Activated CD4-positive, alpha-beta T cell treated with anti-CD3 and anti-CD28 coated beads, Interleukin-2, amount 10 ng/mL, durations not matched to agents 7 days and 5 days (primary cell): ENCODE measurements at places on chromosomes 16 and 17. TPM values are rescaled to one million over a fixed set of nuclear protein-coding genes. Genes with fewer than 3 reads are reported as not detected.

GRCh38 chr17:31787857-31788570, 71.0 kb downstream of the COPRS start:
- DNase-seq, result no peak

DNA sequence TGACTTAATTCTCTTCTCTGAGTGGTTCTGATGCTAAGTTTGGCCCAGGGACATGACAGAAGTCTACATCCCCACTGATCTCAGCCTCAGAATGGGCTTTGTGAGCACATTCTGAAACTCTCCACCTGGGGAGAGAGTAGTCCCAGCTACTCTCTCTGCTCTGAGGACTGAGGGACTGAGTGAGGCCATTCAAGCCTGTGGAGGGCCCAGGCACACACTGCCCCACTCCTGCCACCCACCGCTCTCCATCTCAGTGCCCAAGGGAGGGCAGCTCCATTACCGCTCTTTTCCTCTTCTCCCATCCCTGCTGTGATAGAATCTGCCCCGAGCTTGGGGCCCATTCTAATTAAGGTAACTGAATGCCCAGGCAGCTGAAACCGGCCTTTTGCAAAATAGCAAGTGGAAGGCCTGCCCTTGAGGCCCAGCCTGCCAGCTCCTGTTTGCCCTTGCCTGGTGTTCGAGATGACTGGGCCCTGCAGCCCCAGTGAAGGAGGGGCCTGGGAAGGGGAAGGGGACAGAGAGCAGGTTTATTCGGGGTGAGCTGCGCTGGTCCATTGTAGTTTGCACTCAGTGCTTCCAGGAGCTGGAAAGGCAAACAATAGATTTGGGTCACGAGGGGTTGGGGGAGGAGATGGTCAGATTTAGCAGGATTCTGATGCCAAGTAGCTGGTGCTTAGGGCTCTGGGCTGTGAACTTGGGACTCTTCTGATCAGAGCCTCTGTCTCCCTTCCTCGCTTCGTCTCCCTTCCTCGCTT, 76.2 kb downstream of the RAB11FIP4 start:
- no peak for DNase-seq

- DNase-seq, result no peak
Observed at GRCh38 chr16:53565296-53565863, 62.4 kb upstream of the AKTIP start.

DNA sequence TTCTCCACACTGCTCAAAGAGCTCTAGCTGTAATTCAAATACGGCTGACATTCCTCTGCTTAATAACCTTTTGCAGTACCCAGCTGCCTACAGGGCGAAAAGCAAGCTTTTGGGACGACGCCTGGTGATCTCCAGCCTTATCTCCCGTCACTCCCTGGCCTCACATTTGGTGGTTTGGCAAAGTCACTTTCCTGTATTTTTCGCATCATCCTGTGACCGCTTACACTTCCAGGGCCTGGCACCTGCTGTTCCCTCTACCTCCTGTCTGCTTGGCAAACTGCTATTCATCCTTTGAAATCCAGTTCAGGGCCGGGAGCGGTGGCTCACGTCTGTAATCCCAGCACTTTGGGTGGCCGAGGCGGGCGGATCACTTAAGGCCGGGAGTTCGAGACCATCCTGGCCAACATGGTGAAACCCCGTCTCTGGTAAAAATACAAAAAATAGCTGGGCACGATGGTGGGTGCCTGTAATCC, 2.7 kb upstream of the BHLHA9 start:
- no peak for DNase-seq

Gene SIAH1
- 13.5 TPM for total RNA-seq

Gene MFSD11
- total RNA-seq, result 21.8 TPM

Gene TIGD7
- total RNA-seq, result 3.6 TPM

GRCh38 chr17:12637015-12637414, 28.7 kb upstream of the MYOCD start:
- no peak for DNase-seq

Gene TAC4
- total RNA-seq, result not detected

DNA sequence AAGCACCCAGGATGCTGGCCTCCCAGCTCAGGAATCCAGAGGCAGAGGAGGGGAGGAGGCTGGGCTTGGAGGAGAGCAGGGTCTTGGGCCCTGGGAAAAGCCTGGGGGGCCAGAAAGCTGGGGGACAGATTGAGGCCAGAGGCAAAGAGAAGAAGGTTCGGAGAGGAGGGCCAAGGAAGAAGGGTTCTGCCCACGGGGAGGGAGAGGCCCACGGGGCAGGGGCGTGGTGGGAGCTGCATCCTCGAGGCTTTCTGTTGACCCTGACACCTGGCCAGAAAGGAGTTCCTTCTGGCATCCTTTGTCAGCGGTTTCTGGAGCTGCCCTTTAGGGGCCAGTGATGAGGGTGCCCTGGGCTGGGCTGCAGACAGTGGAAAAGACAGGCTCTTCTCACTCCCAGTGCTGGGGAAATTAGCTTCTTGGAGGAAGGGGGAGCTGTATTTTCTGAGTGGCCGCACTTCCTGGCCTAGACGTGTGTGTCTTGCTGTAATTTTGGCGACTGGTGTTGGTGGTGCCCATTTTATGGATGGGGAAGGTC, 308.7 kb downstream of the SEC14L1 start:
- DNase-seq, result no peak

Gene C17orf78
- not detected for total RNA-seq

GRCh38 chr16:52384378-52384777, 162.6 kb downstream of the TOX3 start:
- DNase-seq, result no peak

DNA sequence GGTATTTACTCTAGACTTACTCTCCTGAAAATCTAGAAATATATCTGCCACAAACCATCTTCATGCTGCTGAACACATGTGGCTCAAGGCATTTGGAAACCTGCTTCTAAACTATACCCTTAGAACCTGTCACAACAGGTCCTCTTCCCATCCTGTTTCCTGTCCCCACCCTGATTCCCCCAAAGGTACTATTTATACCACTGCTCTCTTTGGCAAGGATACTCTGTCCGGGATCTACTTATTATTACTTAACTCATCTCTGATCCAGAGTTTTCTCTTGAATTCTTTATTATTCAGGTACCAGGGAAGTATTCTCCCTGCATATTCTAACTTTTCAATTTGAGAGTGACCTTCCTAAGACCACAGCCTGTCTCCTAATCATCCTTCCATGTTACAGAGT, 33.4 kb downstream of the TRAF4 start:
- no peak for DNase-seq

- DNase-seq, result no peak
Observed at GRCh38 chr16:55464375-55464774, 14.6 kb upstream of the MMP2 start.

DNA sequence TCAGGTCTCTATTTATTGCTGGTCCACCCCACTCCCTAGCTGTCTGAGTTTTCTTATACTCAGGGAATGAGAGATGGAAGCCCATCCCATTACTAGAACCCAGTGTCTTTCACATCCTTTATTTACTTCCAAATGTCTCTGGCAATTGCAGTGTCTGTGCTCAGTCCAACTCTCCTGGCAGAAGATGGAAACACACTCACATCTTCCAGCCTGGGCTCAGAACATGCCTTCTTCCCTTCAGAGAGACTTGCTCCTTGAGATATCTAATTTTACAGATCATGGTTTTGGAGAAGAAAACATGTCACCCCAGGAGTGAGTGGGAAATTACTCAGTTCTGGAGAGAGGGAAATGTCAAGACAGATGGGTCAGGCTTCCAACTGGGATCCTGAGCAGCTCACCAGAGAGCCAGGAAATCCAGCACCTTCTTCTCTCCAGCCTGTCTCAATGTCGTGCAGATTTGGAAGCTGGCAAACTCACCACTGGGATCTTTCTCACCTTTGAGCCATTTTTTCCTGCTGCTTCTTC, 494.4 kb downstream of the HS3ST4 start:
- DNase-seq, result no peak
